ENCODE measurements at places on chromosomes 7 and 10.

- no peak for DNase-seq
Observed at GRCh38 chr10:122075171-122075570, 86.2 kb downstream of the TACC2 start.

GRCh38 chr10:72927485-72927884 is 27.1 kb downstream of the PLA2G12B start:
- no peak for DNase-seq

GRCh38 chr10:129745186-129745750 is 218.8 kb downstream of the EBF3 start:
- no peak for DNase-seq

DNA sequence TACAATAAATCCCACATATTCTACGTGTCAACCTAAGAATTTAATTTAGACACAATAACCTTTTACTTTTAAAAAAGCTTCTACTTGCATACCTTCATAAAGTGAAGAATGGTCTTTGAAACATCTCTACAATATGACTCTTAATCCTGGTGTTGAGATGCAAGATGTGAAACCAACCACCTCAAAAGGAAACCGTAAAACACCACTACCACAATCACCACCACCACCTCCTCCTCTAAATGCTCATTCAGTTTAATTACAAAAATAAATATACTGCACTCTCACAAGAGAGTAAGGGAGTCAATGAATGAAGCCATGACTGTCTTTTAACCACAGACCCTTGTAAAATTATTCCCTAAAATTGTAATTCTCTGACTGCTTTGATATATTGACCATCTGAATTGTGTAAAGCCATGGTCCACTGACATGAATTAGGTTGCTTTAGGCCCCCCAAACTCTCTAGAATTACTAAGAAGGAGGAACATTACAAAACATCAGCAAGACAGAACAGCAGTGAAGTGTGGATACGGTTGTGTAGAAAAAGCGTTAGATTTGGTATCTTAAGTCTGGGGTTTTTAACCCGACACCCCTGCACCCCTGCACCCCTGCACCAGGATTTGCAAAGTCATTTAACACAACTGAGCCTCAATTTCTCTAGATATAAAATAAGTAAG is 171.4 kb downstream of the SFMBT2 start:
- DNase-seq: no peak

DNA sequence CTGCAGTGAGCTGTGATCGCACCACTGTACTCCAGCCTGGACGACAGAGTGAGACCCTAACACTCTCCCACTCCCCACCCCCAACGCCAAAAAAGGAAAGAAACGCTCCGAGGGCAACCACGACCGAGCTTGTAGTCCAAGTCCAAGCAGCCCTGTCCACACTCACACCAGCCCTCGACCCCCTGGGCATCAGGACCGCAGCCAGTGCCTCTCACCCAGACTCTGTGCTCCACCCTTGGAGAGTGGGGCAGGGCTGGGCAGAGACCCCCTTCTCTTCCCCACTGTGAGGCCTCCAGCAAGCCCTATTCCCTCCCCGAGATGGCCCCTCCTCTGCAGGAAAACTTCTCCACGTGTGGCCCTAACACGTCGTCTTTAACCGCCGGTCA is 82.6 kb downstream of the FOXL3 start:
- DNase-seq: no peak

DNA sequence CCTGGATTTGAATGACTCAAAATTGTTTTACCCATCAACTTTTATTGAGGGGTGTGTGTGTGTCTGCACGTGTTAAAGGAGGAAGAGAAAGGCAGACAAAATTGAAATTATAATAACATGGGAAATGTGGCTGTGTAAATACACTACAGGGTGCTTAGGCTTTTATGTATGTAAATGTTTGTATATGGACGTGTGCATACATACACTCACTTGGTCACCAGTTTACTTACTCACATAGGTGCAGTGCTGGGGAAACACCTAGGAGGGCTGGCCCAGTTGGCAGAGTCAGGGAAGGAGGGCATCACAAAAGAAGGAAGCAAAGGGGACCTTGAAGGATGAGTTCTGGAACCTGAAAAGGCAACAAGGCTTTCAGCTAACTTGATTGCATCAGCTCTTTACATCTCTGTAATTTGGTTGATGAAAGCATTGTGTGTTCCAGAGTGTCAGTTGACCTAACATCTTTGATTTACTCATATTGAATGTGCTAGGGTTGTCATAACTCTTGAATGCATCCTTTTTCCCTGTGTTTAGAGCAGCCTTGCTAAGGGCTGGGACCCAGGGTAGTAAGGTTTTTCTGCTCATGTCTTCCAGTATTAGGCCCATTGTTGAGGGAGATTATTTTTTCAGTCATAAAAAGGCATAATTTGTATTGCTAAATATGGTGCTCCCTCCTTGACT is 10.2 kb downstream of the WDR11 start:
- DNase-seq: no peak

DNA sequence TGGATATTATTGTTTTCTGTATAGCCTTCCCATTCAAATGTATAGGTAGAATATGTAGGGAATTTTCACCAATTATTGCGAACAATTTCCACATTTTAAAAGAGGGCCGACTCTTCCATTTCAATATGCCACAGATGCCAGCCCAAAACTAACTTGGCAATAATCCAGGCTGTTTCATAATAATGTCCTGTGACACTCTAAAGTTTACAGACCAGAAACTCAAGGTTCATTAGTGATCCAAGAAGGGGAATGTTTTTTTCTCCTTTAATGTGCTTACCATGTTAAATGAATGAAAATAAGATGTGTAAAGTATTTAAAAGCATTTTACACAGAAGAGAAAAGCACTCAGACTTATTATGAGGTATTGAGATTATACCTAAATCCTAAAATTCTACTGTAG is 63.0 kb upstream of the FAM3C start:
- no peak for DNase-seq

DNA sequence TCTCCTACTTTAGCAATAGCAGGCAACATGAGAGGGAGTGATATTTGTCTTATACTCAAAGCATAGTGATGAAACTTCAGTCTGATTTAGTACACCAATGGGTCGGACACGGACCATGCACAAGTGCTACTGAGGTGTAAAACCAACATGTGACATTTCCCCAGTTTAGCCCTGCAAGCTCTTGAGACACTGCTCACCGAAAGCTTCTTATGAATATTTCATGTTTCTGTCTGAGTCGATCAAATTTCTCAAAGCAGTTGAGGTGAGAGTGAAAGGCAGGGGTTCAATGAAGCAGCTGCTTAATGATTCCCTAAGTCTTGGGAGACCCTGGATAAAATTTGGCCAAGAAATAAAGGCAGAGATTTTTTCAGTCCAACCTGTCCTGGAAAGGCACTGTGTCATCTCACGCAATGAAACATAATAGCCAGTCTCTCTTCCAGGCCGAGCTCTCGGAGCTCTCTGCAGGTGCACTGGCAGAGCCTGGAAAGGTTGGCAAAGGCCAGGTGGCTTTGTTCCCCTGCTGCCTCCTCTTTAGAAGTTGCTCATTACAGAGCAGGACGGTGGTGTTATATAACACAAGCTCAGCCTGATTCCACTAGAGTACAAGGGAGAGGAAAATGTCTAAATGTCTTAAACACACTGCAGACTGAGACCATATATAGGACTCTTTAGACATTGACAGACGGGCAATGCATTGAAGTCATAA is 33.9 kb upstream of the XPNPEP1 start:
- no peak for DNase-seq

- no peak for DNase-seq
Observed at GRCh38 chr10:6364893-6365292, 162.2 kb downstream of the PFKFB3 start.

DNA sequence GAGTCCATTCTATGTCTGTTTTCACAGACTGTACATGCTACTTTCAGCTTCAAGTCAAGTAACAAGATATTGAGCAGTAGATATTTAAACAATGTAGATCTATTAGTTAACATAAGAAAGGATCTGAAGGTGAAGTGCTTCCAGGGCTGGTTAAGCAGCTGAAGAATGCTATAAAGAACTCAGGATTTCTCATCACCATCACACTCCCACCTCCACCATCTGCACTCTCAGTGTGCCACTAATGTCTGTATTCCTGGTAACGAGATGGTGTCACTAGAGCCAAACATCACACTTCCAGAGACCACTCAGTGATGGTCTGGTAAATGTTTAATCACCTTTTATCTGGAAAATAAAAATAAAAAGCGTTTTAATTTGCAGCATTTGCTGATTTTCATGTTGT is 224.0 kb upstream of the FERD3L start:
- no peak for DNase-seq

DNA sequence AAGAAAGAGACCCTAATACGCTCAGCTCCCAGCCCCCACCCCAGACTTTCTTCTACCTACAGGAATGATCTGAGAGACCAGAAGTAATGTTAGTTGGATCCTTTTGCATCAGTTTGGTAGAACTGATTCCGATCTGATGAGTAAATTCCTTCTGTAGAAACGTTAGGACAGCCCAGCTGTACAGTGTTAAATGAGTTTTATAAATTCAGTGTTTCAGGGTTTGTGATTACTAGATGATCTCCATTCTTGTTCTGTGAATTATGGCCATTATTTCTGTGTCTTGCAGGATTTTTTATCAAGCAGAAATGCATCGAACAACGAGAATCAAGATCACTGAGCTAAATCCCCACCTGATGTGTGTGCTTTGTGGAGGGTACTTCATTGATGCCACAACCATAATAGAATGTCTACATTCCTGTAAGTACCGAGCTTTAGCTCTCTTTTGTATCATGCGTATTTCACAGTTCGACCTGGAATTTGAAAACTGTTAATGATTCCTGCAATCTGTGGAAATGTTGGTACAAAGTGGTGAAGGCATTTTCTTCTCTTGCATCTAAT is 5.3 kb downstream of the BMI1 start:
- no peak for DNase-seq

- no peak for DNase-seq
Observed at GRCh38 chr7:44461387-44461786, 29.1 kb downstream of the NUDCD3 start.

- no peak for DNase-seq
Observed at GRCh38 chr10:29208845-29209244, 80.0 kb upstream of the LYZL1 start.

- DNase-seq: no peak
Observed at GRCh38 chr7:150931199-150931869, 46.8 kb downstream of the KCNH2 start.

DNA sequence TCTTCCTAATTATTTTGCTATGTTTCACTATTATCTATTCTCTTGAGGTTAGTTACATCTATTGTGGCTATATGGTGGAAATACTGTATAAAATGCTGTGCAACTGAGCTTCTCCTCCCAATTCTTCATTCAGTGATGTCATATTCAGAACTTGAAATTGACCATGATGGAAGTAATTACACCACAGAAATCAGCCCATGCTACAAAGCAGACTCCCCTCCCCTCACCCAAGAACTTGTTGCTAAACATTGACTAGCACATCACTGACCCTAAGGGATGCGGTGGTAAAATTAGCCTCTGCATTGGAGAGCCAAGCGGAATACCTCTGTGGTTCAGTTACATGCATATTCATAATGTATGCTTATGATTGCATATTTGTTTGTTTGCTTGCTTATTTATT is 8.8 kb downstream of the CALD1 start:
- DNase-seq: no peak

DNA sequence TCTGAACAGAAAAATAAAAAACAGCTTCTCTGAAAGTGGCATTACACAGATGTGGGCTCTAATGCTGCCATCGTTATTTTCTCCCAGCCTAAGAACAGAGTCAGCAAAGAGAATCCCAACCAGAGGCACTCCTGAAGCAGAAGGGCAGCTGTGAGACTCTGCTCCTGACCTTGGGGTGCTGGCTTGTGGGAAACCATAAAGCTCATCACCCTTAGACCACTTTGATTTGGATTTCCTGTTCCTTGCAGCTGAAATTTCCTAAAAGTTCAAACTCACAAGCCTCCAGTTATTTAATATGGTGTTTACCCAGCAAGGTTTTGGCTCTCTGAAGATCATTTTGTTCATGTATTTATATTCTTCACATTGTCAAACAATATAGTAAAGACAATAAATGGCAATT is 814.8 kb downstream of the TNS3 start:
- DNase-seq: no peak

DNA sequence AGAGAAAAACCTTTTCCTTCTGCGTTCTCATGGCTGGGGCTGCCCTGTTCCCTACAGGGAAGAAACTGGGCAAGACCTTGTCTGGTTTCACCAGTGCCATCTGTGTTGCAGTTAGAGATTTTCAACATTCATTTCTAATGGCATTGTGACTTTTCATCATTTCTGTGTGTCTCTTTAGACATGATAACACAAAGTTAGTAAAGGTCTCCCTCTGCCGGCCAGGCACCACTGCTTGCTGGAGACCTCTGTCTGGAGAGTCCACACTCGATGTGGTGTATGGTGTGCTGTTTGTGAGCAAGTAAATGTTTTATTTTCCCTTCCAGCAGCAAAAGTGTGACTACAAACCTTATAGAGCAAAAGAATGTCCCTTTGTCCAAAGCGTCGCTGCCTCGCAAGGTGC is 213.5 kb downstream of the PAXIP1 start:
- DNase-seq: no peak

GRCh38 chr10:3668276-3668965 is 116.6 kb downstream of the KLF6 start:
- DNase-seq: no peak

DNA sequence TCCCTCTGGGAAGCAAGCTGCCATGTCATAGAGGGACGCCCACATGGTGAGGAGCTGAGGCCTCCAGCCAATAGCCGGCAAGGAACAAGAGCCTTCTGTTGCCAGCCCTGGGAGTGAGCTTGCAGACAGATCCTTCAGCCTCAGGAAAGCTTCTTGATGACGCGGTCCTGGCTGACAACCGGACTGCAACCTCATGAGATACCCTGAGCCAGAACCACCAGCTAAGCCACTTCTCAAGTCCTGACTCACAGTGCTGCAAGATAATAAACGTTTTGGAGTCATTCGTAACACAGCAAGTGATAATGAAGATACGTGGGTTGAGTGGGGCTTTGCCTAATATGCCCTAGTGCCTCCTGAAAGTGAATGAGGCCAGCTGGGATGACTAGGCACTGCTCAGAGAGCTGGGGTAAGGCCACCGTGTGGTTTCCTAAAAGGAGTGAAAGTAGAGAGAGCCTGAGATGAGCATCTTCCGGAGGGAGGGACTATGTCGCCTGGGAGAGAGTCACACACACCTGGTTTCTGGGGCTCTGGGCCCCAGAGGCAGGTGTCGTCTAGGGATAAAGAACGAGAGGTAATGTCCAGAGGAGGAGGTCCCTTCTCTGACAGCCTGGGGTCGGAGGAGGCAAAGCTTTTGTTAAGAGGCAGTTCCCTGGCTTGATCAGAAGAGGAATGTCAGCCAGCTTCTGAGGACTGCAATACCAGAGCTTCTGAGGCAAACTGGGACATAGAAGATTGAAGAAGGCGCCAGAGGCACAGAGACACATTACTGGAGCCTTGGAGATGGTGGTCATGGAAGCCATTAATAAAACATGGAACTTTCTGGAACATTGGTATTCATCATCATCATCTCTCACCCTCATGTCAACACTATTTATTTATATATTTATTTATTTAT is 53.6 kb downstream of the PYROXD2 start:
- DNase-seq: no peak

DNA sequence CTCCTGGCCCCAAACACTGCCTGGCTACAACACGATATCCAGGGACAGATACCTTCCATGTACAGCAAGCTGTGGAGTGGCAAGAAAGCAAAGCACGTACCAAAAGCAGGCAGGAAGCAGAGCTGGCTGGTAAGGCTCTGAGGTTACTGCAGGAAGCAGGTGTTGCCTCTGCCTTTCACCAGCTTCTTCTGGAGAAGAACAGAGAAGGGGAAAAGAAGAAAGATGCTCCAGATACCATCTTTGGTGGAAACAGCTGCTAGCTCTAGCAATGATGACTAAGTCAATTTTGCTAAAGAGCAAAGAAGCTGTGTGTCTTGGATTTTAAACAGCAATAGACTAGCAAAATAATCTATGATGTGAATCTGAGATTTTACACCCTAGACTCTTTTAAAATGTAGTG is 34.9 kb upstream of the PRSS1 start:
- no peak for DNase-seq

GRCh38 chr10:110739811-110740271 is 95.7 kb downstream of the RBM20 start:
- DNase-seq: no peak
